COLO829 (cell line): ENCODE measurements at places on chromosomes 13 and 19.
A peak's percentile ranks its signal among the peaks of the same experiment; 100 is the strongest.

GRCh38 chr19:49859682-49860335 lies 7.6 kb downstream of the PNKP start:
- no peak for DNase-seq

- DNase-seq: no peak
These were observed 79.6 kb downstream of the TEX26 start for GRCh38 chr13:31011901-31012654.

DNA sequence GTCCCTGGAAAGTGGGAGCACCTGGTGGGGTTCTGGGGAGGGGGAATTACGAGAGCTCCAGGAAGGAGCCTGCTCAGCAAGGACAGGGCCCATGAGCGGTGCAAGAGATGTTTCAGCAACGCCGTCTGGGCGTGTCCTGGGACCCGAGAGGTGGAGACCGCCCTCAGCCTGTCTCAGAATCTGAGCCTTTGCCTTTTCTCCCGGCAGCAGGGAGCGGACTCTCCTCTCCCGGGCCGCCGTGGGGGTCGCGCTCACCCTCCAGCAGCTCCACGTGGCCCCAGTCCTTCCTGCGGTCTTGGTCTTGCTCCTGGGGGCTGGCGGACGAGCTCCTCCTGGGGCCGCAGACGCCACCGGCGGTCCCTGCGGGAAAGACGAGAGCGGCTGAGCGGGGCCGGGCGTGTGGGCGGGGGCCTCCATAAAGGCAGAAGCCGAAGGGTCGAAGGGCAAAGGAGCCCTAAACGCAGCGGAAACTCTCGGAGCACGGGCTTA lies 714 bp downstream of the POLRMT start:
- DNase-seq: peak; percentile 39

DNA sequence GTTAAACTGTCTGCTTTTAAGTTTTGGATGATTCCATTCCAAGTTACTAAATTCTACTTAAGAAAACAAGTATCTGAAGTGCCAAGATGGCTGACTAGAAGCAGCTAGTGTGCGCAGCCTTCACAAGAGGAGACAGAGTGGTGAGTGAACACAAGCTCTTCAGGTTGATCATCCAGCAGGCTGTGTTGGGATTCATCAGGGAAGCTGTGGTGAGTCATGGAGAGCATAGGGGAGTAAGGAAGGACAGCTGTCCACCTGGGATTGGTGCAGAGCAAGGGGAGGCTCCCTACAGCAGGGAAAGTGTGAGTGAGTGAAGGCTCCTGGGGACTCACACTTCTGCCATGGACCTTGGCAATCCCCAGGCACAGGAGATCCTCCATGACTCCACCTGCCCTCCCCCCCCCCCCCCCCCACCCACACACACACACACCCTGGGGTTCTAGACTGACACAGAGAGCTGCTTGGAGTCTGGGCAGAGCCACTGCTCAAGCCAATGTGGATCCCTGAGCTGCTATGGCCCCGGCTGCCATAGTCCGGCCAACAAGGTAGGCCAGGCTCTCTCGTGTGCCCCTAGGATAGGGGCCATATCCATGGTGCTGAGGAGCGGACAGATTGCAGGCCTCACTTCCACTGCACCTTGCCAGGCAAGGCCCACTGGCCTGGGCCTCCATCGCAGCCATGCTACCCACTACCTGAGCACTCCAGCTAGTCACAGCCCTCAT lies 23.5 kb downstream of the SLC25A15 start:
- DNase-seq: no peak

DNA sequence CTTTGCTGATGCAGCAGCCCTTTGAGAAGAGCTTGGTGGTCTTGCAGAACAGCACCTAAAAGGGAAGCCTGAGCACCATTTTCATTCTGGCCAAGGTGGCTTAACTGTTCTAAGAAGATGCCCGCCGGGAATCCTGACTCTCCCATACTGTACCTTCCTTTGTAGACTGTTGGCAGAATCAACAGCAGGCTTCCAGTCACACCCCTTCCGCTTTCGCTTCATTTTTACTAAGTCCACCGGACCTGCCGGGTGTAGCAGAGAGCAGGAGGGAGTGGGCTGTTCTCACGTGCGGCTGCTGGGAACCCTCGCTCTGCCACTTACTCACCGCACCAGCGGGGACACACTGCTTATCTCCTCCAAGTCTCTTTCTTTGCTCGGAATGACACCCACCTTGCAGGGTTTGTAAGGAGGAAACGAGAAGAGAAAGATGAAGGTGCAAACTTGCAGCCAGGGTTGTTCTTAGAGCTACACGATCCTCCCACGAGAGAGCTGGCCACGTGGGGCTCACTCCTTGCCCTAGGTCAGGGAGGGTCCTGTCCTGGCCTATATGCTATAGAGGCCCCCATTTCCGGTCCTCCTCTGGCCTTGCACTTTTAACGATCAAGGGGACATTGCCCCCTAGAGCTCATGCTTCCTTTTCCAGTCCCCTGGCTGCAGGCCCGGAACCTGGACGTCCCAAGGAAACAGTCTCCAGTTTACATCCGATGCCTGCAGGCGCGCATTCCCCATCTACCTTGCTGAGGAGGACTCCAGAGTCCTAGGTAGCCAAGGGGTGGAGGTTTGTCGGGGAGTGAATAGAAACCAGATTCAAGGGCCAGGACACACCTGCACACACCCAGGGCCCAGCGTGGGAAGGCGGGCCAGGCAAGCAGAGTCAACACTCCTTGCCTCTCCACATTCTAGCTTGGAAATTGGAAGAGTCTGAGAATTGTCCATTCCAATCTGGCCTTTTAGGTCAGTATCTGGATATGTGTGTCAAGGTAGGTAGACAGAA lies 453.6 kb downstream of the IRS2 start:
- DNase-seq: no peak

DNA sequence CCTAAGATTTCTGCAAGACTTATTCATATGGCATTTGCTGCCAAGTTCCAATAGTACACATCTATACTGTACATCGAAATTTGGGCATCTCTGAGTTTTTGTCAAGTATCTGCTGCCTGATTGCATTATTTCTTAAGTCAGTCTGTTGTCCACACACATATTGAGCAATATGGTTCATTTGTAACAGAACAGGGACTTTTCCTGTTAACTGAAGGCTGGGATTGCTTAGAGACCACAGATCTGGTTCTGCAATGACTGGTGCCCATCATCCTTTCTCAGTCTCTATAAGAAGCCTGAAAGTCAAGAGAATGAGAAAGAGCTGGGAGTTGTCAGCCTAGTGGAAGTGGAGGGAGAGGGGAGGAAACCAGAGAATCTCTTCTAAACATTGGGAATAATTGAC lies 22.5 kb upstream of the MYCBP2 start:
- no peak for DNase-seq

DNA sequence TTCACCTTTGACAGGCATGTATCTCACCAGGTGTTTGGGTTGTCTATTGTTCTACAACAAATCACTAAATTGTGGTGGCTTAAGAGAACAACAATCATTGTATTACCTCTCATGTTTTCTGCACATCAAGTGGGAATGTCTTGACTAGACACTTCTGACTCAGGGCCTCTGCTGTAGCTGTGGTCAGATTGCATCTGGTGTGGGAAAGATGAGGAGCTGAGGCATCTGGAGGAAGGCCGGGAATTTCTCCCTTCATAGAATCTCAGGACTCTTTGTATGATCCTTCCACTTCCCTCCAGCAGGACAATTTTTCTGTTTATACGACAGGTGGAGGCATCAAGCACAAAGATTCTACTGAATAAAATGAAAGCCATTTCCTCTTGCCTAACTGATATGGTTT lies 511.8 kb upstream of the NBEA start:
- DNase-seq: no peak

GRCh38 chr19:12603714-12604113 lies 6.9 kb downstream of the ZNF490 start:
- no peak for DNase-seq

DNA sequence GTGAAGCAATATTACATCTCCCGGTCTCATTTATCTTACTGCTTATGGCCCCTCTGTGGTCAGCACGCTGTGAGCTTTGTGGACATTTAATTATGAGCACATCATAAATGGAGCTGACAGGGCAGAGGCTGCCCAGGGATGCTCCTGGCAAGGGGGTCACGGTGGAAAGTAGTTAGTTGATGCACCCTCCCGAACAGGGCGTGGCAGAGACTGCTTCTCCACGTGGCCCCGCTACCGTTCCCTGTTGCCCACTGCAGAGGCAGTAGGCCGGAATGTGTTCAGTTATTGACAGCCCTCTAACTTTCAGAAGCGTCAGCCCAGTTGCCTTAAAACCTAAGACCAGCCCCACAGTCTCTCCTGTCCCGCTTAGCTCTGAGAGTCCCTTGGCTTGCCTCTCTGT lies 180.3 kb upstream of the ZNF507 start:
- no peak for DNase-seq

DNA sequence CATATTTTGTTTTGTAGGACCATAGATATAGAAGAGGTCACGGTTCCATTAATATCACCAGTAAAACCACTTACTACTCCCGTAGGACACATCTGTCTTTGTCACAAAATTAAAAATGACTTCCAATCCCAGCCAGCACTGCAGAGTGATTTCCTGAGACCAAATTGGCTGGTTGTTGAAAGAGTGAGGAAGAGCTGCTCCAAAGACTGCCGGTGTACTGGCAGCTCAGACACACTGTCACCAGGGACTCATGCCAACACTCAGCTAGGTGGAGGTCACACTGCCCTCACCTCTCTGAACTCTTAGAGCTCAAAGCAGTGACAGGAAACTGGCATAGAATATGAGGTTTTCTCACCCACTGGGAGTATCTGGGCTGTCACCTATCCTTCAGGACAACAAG lies 52.1 kb downstream of the FLT1 start:
- DNase-seq: no peak

GRCh38 chr19:48982280-48982679 lies 10.8 kb downstream of the GYS1 start:
- no peak for DNase-seq

DNA sequence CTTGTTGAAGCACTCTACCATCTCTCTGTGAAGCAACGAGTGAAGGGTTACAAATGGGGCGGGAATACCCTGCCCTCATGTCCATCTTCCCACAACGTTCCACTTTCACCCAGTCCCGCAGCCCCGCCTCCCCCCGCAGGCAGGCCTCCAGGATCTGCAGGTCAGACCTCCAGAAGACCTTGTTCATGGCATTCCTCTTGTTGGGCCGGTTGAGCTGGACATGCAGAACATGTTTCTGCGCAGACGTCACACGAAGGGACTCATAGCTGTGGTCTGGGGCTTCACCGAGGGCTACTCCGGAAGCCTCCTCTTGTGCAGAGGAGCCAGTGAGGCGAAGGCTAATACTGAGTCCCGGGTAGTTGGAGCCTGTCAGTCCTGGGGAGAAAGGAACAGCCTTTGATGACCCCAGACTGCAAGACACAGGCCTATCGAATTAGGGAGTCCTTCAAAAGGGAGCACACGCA lies 420 bp downstream of the ECH1 start:
- no peak for DNase-seq

DNA sequence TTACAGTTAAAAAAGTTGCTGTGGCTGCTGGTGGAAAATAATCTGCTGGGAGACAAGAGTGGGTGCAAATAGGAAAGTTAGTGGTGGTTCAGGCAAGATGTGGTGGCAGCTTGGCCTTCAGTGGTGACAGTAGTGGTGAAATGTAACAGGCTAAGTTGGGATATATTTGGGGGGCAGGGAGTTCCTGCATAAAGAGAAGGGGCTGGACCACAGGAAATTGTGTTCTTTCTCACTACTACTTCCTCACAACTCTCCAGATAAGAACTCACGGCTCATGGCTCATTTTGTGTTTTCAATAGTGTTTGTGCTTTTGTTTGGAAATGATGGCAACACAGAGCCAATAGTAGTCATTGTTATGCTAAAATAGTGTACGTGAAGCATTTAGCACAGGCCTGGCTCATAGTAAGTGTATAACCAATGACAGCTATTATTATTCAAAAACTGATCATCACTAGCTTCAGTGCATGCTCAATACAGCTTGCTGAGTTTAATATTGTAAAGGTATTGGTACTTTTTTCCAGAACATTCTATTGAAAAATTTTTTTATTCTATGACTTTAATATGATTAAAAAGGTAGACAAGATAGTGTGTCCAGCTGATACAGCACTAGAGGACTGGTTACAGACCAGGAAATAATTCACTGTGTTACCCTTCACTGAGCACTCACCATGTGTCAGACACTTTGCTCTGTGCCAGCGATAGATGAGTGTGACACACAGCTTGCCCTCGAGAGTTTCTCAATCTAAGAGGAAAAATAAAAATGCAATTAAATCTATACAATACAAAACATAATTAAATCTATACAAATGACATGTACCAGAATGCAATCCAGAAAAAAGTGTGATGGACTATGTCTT lies 209.8 kb downstream of the POU4F1 start:
- no peak for DNase-seq

DNA sequence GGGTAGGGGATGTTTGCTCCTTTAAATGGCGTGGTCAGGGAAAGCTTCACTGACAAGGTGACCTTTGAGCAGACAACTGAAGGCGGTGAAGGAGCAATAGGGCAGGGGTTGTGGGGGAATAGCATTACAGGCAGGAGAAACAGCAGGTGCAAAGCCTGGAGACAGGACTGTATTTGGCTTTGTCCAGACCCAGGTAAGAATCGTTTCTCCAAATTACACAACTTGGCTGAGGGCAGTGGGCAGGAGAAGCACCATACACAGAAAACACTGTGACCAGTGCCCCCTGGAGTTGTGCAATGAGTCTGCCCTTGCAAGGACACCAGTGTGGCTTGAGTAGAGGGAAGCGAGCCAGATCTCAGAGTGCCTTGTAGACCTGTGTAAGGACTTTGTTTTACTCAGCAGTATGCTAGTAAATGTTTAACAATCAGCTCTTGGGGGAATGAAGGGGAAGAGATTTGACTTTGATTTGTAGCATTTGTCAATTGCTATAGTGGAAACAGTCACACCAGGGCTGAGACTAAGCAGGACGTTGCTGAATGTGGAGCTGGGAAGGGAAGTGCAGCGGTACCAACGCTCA lies 360.0 kb downstream of the DCT start:
- no peak for DNase-seq

- DNase-seq: no peak
These were observed 71.1 kb downstream of the CBY2 start for GRCh38 chr13:45773236-45773635.

DNA sequence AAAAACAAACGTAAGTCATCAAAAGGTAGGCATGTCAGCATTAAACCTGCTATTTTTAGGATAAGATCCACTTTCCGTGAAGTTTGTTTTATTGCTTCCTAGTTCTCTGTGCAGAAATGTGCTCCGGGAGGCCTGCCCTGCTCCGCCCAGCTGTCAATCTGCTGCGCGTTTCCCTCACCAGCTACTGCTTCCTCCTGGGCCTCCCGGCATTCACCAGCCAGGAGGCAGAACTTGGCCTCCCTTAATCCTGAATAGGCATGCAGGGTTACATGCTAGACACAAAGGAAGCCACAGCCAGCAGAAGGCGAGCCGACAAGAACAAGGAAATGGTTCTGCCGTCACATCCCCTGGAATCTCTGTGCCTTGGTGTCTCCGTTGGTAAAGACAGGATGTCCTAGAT lies 386.2 kb downstream of the IRS2 start:
- DNase-seq: no peak
